ENCODE measurements at places on chromosomes 4 and X.

- DNase-seq: no peak
These were observed 1.2 kb upstream of the CDK16 start for GRCh38 chrX:47217121-47217851.

- no peak for DNase-seq
These were observed 239.4 kb upstream of the BOD1L1 start for GRCh38 chr4:13866881-13867280.

- no peak for DNase-seq
These were observed 538.7 kb upstream of the PABPC4L start for GRCh38 chr4:134740290-134740689.

- DNase-seq: no peak
These were observed 644.1 kb upstream of the AGA start for GRCh38 chr4:178086320-178086719.

DNA sequence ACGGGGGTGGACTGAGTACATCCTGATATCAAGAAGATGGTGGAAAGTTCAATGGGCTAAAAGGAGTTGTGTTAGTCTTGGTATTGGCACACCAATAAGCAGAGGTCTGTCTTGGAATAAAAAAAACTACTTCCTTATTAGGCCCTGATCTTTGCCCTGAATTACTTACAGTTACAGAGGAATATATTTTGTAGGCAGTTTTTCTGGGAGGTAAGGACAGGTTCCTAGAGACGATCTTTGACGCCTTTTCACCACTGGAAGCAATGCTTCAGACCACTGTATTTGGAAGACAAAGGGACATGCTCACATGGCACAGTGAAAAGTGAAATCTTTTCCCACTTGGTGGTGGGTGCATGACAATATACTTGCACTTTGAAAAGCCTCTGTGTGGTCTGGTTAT is 618 bp upstream of the XK start:
- DNase-seq: no peak

DNA sequence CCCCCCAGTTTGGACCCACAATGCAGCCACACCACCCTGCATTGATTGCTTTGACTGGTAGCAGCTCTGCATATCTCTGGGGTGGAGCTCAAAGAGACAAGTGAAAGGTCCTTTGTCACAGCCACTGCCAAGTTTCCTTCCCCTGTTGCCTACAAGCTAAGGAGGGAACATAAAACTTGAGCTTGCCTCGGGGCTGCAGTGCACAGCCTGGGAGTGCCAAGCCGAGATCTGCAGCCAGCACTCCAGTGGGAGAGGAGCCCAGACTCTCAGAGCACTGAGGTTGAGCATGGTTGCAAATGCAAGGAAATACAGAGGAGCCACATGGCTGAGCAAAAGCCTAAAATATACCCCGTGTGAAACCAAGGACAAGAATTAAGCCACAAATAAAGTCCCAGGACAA is 142.2 kb downstream of the DKK2 start:
- no peak for DNase-seq

Data from stimulated activated CD8-positive, alpha-beta memory T cell treated with anti-CD3 and anti-CD28 coated beads, Interleukin-15, amount 100 ng/mL, for 24 hours (primary cell).